Kidney (tissue), 22 donors: ENCODE measurements at places on chromosomes 5 and 9.

DNA sequence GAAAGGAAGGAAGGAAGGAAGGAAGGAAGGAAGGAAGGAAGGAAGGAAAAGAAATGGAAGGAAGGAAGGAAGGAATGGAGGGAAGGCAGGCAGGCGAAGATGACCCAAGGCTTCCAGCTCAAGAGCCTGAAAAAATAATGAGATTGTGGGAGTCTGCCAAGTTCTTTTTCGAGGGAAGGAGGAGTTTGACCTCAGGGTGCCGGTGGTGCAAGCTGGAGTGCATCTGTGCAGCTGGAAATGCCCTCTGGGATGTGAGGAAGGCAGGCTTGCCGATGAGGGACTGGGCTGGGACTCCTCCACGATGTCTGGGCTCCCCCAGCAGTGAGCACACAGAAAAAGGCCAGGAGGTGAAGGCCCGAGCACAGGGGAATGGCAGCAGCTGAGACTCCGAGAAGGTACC is 154.9 kb upstream of the DAPK1 start:
- peak; percentile 72 for DNase-seq

DNA sequence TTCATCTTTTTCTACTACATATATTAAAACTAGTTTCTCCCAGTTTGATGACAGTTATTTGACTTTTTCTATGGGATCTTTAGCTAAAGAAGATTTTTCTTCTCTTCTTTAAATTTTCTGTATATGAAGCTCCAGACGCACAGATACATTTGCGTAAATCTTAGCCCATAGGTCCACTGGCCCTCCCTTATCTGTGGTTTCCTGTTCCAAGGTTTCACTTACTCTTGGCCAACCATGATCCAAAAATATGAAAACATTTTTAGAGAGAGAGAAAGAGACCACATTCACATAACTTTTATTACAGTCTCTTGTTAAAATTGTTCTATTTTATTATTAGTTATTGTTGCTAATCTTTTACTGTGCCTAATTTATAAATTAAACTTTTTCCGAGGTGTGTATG is 270.2 kb upstream of the DAPK1 start:
- no peak for DNase-seq

DNA sequence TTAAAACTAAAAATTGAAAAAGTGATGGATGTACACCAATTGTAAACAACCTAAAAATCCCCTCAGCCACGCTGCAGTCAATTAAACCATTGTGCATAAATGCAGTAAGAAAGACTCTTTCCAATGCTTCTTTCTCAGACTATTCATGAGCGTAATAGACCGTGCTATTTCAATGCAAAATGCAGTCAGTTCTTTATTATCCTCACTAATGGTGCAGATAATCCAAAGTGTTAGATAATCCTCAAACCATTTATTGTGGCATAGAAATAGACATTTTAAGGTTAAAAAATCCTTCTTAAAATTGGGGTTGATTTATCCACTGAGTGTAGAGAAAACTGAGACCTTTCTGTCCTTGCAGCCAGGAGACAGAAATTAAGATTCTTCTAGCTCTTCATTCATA is 1862.8 kb downstream of the EFNA5 start:
- no peak for DNase-seq

GRCh38 chr5:152532714-152533113 is 127.6 kb upstream of the NMUR2 start:
- peak; percentile 67 for DNase-seq

GRCh38 chr5:148969291-148969690 is 93.6 kb downstream of the SH3TC2 start:
- no peak for DNase-seq
